ENCODE measurements at places on chromosomes 7 and 10.

DNA sequence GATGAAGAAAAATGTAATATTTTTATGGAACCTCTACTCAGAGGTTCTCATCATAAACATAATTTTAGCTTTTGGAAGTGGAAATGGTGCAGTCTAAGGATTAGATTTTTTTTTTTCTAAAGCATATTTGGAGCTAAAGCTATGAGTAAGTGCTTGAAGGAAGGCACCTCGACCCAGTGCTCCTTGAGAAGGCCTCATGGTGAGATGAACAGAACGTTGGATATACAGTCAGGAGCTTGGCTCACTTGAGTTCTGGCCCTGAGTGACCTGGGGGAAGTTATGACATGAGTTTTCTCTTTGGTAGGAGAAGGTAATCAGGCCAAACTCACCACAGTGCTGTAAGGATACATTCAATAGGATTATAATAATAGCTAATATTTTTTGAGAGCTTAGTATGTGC, 163.3 kb downstream of the JCAD start:
- no peak for DNase-seq

- DNase-seq = no peak
Observed at GRCh38 chr7:3464900-3465622, 164.0 kb downstream of the SDK1 start.

GRCh38 chr10:32445036-32445435, 904 bp upstream of the CCDC7 start:
- DNase-seq = no peak

DNA sequence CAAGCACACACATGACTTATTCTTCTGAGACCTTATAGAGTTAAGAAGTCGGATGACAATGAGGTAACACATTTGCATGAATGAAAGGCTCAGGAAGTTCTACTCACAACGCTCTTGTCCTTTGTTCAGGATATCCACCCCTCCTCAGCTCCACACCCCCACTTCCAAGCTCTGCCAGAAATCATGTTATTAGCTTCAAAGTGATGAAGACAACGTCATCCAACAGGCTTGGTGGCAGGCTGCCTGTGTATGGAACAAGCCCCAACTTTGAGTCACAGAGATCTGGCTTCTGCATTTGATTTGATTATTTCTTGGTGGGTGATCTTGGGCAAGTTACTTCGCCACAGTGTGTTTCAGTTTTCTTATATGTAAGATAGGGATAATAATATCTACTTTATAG, 12.4 kb upstream of the BMPER start:
- no peak for DNase-seq

GRCh38 chr7:31910191-31910590, 160.0 kb downstream of the PDE1C start:
- no peak for DNase-seq

- DNase-seq = no peak
Observed at GRCh38 chr10:44183667-44184632, 200.9 kb downstream of the CXCL12 start.

- DNase-seq = no peak
Observed at GRCh38 chr7:4851459-4852422, 10.1 kb downstream of the PAPOLB start.
